ENCODE measurements at places on chromosomes 16 and 17.

DNA sequence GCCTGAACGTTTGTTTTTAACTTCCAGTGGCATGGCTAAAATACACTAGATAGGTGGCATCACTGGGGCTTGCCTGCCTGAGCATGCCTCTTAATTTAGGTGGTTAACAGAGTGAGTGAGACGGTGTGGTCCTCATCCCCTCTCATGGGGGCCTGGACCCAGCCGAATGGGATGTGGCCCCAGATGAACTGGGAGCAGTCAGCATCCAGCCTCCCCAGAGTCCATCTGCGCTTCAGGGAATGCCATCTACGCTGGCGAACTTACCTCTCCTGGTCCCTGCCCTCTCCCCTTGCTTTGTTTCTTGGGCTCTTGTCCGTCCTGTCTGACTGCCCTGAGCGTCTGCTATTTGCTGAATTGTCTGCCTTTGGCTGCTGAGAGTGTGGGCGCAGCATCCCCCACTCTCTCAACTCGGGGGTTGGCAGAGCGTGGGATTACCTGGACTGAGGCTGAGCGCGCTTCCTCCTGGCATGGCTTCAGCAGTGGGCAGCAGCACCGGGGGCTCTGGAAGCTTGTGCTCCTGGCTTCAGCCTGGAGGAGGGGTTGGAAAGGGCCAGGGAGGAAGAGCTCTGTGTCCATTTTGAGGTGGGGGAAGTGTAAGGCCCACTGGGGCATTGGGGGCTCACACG, 2.1 kb downstream of the RAB40C start:
- H3K27ac ChIP-seq, result no peak overlapping the region
- H3K4me1 ChIP-seq, result peaks cover 51% of the 10 kb centered on the region
- no peaks in the 10 kb centered on the region for H3K27me3 ChIP-seq
- DNase-seq, result no peak
- peaks cover 27% of the 10 kb centered on the region for H3K36me3 ChIP-seq

DNA sequence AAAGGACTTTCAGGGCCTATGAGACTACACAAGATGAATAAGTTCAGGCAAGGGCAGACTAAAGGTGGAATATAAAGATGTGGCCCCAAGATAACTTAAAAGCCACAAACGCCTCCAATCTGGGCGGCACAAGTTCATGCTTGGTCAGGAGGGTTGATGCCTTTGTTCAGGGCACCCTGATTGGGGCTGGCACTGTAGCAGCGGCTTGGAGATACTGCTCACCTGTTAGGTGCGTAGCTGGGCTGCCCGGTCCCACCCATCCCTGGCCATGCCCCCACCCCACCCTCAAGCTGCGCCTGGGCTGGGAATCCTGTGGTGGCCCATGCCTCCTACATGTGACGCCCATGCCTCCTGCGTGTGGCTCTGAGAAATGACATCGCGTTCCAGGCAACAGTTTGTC, 12.5 kb upstream of the SLC13A2 start:
- no peak for DNase-seq
- H3K27me3 ChIP-seq, result peaks cover 33% of the 10 kb centered on the region
- no peak overlapping the region for H3K4me3 ChIP-seq
- no peaks in the 10 kb centered on the region for H3K4me1 ChIP-seq
- H3K36me3 ChIP-seq, result peaks cover 2% of the 10 kb centered on the region

DNA sequence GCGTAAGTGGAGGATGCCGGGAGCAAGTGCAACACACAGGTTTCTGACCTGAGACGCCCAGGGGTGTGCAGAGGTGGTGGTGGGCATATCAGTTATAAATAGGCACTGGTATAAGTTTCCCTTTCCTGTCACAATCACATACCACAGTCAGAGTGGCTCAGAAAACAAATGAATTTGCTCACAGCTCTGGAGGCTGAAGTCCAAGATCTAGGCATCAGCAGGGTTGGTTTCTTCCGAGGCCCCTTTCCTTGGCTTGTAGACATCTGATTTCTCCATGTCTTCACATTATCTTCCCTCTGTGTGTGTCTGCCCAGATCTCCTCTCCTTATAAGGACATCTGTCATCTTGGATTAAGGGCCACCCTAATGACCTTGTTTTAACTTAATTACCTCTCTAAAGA, 250.5 kb upstream of the TNRC6C start:
- no peak overlapping the region for H3K4me3 ChIP-seq
- no peak overlapping the region for H3K27ac ChIP-seq
- DNase-seq, result no peak
- no peaks in the 10 kb centered on the region for H3K36me3 ChIP-seq
- no peaks in the 10 kb centered on the region for H3K4me1 ChIP-seq

DNA sequence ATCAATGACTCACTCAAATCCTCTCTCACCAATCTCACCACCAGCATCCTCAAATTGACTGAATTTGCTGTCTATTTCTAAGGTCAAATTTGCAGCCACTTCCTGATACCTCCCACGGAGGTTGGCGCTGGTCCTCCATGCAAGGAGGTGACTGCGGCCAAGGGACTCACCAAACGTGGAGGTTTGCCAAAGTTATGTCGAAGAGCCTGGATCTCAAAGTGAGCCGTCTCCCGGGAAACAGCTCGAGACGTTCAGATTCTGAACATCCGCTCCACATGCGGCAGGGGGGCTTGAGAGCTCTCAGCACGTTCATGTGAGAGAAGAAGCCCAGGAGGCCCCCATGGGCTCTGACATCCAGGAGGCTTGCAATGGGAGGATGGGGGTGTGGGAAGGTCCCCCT, 22.6 kb downstream of the LGALS3BP start:
- no peak overlapping the region for H3K27ac ChIP-seq
- H3K4me3 ChIP-seq, result no peak overlapping the region
- DNase-seq, result no peak
- H3K4me1 ChIP-seq, result no peaks in the 10 kb centered on the region
- no peaks in the 10 kb centered on the region for H3K36me3 ChIP-seq

GRCh38 chr17:75878174-75878998, at the start of gene TRIM47:
Gene TRIM47 (minus strand): TSS chr17:75878581. CDS start chr17:75878548, 33 bp downstream.
- DNase-seq, result no peak
- no peaks in the 10 kb centered on the region for H3K27me3 ChIP-seq
- H3K36me3 ChIP-seq, result peaks cover 2% of the 10 kb centered on the region
- peak within 1 kb of the TSS; percentile 75 for H3K27ac ChIP-seq

DNA sequence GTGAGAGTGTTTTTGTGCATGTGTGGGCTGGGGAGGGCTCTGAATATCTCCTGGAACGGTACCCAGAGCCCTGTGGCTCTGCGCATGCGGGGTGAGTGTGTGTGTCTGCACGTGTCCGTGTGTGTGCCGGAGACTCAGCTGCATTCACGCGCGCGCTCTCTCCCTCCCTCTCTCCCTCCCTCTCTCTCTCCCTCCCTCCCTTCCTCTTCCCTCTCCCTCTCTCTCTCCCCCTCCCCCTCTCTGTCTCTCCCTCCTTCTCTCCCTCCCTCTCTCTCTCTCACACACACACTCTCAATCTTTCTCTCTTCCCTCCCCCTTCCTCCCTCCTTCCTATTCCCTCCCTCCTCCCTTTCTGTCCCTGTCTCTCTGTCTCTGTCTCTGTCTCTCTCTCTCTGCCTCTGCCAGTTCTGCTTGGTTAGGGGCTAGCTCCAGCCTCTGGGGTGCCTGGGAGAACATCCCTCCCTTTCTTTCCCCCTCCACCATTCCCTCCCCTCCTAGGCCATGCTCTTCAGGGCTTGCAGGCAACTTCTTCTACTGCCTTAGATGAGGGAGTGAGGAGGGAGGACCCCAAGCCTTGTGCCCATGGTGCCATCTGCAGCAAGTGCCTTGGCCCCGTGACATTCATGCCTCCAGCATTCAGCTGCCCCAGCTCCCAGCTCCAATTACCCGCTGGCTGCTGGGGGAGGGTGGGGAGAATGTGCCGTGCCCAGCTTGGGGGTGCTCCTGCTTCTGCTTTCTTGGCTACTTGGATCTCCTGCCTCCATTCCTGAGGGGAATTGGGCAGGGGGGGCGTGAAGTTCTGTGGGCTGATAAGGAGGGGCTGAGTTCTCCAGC, 6.4 kb downstream of the THRA start:
- no peaks in the 10 kb centered on the region for H3K27me3 ChIP-seq
- H3K27ac ChIP-seq, result peak overlapping the region; percentile 94

- no peak overlapping the region for H3K4me3 ChIP-seq
- no peak overlapping the region for H3K27ac ChIP-seq
- H3K36me3 ChIP-seq, result no peaks in the 10 kb centered on the region
- H3K4me1 ChIP-seq, result no peaks in the 10 kb centered on the region
Observed at GRCh38 chr17:56880133-56880532, 33.7 kb downstream of the TRIM25 start.

- DNase-seq, result no peak
- no peak overlapping the region for H3K27ac ChIP-seq
- H3K27me3 ChIP-seq, result peaks cover 24% of the 10 kb centered on the region
- no peak overlapping the region for H3K4me3 ChIP-seq
- H3K36me3 ChIP-seq, result no peaks in the 10 kb centered on the region
- no peaks in the 10 kb centered on the region for H3K4me1 ChIP-seq
Observed at GRCh38 chr16:77437859-77438258, 3.0 kb upstream of the ADAMTS18 start.

GRCh38 chr17:56779898-56780777, 53.6 kb downstream of the C17orf67 start:
- H3K36me3 ChIP-seq, result no peaks in the 10 kb centered on the region
- H3K27ac ChIP-seq, result peak overlapping the region; percentile 81
- peak; percentile 87 for DNase-seq
- H3K4me3 ChIP-seq, result peak overlapping the region; percentile 88
- H3K4me1 ChIP-seq, result peaks cover 9% of the 10 kb centered on the region

Data from effector memory CD8-positive, alpha-beta T cell (primary cell).